ENCODE measurements at places on chromosomes 1 and 21.

DNA sequence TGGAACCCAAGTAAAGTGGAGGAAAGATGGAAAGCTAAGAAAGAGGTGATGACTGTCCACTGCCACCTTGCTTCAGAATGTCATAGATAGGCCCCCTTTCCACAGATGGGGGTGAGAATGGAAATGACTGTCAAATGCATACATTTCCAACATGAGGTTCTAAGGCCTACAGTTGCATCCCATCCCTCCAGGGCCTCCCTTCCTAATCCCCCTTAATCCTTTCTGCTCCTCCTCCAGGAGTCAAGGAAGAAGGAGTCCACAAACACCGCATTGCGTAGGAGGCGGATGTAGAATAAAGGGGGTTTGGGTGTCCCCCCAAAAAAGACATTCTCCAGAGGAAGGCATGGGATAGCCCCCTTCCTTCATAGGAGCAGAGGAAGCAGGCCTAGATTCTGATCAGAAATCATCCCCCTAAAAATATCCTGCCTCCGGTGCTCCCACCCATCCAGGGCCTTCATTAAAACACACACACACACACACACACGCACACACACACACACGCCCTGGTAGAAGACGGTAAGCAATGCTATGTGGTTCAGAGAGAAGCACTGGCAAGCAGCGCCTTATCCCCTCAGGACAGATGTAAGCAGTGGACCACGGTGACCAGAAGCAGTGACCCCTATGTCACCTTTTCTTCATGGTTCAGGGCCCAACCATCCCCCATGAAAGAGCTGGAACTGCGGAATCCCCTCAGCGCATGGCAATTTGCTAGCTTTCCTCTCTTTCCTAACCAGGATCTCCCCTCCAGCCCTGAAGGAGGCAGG, 2.0 kb downstream of the SV2A start:
- no peaks in the 10 kb centered on the region for H3K27me3 ChIP-seq
- no peak overlapping the region for H3K4me3 ChIP-seq

GRCh38 chr1:235650341-235651169, 971 bp upstream of the GNG4 start:
- no peaks in the 10 kb centered on the region for H3K36me3 ChIP-seq
- no peak overlapping the region for H3K27ac ChIP-seq
- H3K4me1 ChIP-seq = peaks cover 25% of the 10 kb centered on the region
- DNase-seq = peak; percentile 39
- H3K4me3 ChIP-seq = no peak overlapping the region
- H3K27me3 ChIP-seq = no peaks in the 10 kb centered on the region

- no peak for DNase-seq
- no peaks in the 10 kb centered on the region for H3K27me3 ChIP-seq
- peaks cover 8% of the 10 kb centered on the region for H3K36me3 ChIP-seq
- H3K27ac ChIP-seq = no peak overlapping the region
- H3K4me3 ChIP-seq = no peak overlapping the region
These were observed 3.7 kb upstream of the PAQR6 start for GRCh38 chr1:156251527-156251926.

GRCh38 chr1:41171266-41171874, 70.7 kb downstream of the SCMH1 start:
- H3K27me3 ChIP-seq = no peaks in the 10 kb centered on the region
- no peak for DNase-seq
- no peak overlapping the region for H3K27ac ChIP-seq
- H3K4me1 ChIP-seq = peaks cover 27% of the 10 kb centered on the region

GRCh38 chr1:67646145-67647035, 38.6 kb upstream of the GADD45A start:
- no peaks in the 10 kb centered on the region for H3K36me3 ChIP-seq
- no peaks in the 10 kb centered on the region for H3K27me3 ChIP-seq
- peak; percentile 42 for DNase-seq

GRCh38 chr1:61050541-61051442, 31.6 kb upstream of the NFIA start:
- peak overlapping the region; percentile 97 for H3K27ac ChIP-seq
- peaks cover 25% of the 10 kb centered on the region for H3K4me1 ChIP-seq
- H3K36me3 ChIP-seq = no peaks in the 10 kb centered on the region
- H3K27me3 ChIP-seq = no peaks in the 10 kb centered on the region

GRCh38 chr1:41504114-41505035, 19.9 kb upstream of the EDN2 start:
- no peak overlapping the region for H3K27ac ChIP-seq
- no peak for DNase-seq
- H3K4me1 ChIP-seq = peaks cover 34% of the 10 kb centered on the region
- no peaks in the 10 kb centered on the region for H3K36me3 ChIP-seq

GRCh38 chr1:85585799-85586198, 5.2 kb downstream of the CCN1 start:
- no peak overlapping the region for H3K27ac ChIP-seq
- no peak for DNase-seq
- H3K4me3 ChIP-seq = no peak overlapping the region
- no peaks in the 10 kb centered on the region for H3K36me3 ChIP-seq
- H3K4me1 ChIP-seq = no peaks in the 10 kb centered on the region
- no peaks in the 10 kb centered on the region for H3K27me3 ChIP-seq

DNA sequence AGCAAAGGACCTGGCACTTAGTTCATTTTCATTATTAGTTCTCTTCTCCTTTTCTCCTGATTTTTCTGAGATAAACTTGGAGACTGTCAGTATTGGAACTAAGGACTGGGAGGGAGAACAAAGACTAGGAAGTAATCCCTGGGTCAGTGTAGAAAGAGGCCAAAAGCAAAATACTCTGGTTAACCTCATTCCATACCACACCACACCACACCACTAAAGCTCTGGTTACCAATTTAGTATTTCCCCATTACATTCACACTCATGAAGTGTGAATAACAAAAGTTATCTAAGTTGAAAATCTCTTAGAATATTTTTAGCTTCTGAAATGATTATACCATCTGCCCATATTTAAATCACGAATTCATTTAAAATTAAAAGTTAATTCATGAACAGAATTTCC, 68.9 kb upstream of the DMRTA2 start:
- no peak overlapping the region for H3K4me3 ChIP-seq
- H3K4me1 ChIP-seq = no peaks in the 10 kb centered on the region
- H3K27ac ChIP-seq = no peak overlapping the region
- no peaks in the 10 kb centered on the region for H3K27me3 ChIP-seq
- no peaks in the 10 kb centered on the region for H3K36me3 ChIP-seq

GRCh38 chr1:208951908-208952307, 631.6 kb upstream of the CAMK1G start:
- H3K4me3 ChIP-seq = no peak overlapping the region
- no peaks in the 10 kb centered on the region for H3K36me3 ChIP-seq
- no peak overlapping the region for H3K27ac ChIP-seq
- H3K4me1 ChIP-seq = no peaks in the 10 kb centered on the region
- DNase-seq = no peak

- H3K36me3 ChIP-seq = no peaks in the 10 kb centered on the region
- H3K4me3 ChIP-seq = no peak overlapping the region
- no peak for DNase-seq
- H3K27ac ChIP-seq = peak overlapping the region; percentile 67
These were observed 951 bp upstream of the CBR1 start for GRCh38 chr21:36068748-36069398.

DNA sequence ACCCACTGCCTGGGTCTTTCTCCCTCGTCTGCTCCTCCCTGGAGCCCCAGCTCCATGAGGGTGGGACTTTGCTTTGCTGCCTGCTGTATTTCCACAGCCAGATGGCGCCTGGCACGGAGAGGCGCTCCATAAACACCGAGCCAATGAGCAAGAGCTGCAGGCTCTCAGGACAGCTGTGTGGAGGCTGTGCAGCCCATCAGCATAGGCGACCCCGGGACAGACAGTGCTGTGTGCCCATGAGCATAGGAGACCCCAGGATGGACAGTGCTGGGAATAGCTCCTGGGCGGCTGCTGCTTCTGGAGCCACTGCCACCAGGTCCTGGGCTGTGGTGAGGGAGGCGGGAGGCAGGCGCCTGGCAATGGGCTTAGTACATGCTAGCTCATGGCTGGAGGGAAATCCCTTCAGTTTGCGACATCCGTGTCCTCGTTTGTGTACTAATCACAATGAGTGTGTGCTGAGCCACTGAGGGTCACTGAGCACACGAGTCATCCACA, 29.2 kb downstream of the CEP104 start:
- H3K36me3 ChIP-seq = peaks cover 4% of the 10 kb centered on the region
- no peak overlapping the region for H3K4me3 ChIP-seq

DNA sequence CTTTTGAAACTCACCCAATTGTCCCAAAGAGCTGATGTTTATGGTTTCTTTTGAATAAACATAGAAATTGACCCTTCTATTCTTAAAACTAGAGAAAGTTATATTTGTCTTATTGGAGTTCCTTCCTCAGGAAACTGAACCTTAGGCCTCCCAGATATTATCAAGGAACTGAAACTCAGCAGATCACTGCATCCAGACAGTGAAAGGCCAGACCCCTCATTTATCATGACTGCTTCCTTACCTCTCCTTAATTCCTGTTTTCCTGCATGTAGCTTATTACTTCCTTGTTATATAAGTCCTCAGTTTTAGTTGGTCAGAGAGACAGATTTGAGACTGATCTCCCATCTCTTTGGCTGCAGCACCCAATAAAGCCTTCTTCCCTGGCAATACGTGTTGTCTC, 27.5 kb downstream of the SLC22A15 start:
- peak overlapping the region; percentile 73 for H3K27ac ChIP-seq
- DNase-seq = no peak
- peaks cover 18% of the 10 kb centered on the region for H3K4me1 ChIP-seq
- no peaks in the 10 kb centered on the region for H3K27me3 ChIP-seq

DNA sequence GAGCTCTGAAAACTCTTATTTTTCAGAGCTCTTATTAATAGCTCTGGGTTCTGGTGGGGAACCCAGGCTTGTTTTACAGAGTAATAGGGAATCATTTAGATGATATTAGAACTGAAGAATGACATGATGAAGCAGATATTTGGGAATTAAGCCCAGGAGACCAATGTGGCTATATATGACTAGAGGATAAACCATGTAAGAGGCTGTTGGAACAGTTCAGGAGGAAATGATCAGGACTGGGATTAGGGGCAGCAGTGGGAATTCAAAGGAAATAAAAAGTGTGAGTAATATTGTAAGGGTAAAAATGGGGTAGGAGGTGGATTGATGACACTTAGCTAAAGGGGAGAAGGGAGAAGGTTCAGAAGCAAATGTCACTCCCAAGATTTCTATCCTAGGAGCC, 58.6 kb downstream of the GIPC2 start:
- no peaks in the 10 kb centered on the region for H3K36me3 ChIP-seq
- no peak for DNase-seq
- H3K27me3 ChIP-seq = no peaks in the 10 kb centered on the region
- no peak overlapping the region for H3K27ac ChIP-seq

DNA sequence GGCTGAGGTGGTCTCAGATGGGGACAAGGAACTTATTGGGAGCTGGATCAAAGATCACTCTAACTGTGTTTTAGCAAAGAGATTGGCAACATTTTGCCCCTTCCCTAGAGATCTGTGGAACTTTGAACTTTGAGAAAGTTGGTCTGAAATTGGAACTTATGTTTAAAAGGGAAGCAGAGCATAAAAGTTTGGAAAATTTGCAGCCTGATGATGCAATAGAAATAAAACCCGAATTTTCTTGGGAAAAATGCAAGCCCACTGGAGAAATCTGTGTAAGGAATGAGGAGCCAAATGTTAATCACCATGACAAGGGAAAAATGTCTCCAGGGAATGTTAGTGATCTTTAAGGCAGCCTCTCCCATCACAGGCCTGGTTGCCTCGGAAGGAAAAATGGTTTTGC, 17.2 kb downstream of the CFH start:
- no peaks in the 10 kb centered on the region for H3K27me3 ChIP-seq
- H3K27ac ChIP-seq = no peak overlapping the region

DNA sequence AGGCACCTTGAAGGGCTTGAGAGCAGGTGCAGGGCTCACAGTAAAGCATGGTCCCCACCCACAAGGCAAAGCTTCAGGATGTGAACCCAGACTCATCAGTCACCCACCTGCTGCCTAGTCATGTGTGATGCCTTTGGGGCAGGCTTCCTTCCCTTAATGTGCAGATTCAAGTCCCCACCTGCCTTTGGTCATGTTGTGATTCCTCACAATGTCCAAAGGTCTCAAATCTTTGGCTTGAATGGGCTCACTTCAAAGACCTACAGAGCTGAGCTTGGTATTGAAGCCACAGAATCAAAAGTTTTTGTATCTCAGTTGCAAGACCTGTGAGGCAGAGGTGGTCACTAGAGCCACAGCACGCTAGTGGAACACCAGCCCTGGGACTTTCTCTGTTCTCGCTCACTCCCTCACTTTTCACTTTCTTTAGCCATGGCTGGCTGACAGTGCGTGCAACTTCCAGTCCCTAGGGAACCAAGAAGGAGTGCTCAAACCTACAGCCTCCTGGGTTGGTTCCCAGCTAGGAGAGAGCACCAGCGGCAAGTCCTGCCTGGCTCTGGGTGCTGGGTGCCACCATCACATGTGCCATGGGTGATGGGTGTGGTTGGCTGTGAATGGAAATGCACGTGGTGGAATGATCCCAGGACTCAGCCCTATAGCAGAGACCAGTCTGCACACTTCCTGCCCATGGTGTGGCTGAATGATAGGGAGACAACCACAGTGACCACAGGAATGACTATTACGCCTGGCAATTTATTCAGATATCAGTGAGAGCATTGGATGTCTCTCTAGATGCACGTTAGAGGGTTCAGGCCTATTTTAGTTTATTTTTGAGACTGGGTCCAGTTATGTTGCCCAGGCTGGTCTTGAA, 26.4 kb upstream of the CLIC6 start:
- no peak for DNase-seq
- no peak overlapping the region for H3K4me3 ChIP-seq
- H3K27me3 ChIP-seq = no peaks in the 10 kb centered on the region
- no peaks in the 10 kb centered on the region for H3K36me3 ChIP-seq
- peaks cover 9% of the 10 kb centered on the region for H3K4me1 ChIP-seq

DNA sequence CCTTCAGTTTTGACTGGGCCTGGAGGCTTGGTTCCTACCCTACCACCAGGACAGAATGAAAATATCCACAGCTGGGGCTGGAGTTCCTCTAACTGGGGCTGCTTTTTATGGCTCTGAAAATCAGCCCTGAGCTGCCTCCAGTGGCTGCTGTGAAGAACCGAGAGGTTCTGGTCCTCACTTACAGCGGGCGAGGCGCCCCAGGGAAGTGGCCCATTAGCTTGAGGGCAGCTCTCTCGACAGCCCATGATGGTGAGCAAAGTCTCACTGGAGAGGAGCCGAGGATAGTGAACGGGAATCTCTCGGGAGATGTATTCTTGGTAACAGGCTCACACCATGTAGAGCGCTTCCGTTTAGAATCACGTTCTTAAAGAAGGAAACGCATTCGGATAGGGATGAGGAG, 459.7 kb downstream of the KIF26B start:
- no peak for DNase-seq
- H3K4me3 ChIP-seq = no peak overlapping the region
- no peak overlapping the region for H3K27ac ChIP-seq
- no peaks in the 10 kb centered on the region for H3K4me1 ChIP-seq

DNA sequence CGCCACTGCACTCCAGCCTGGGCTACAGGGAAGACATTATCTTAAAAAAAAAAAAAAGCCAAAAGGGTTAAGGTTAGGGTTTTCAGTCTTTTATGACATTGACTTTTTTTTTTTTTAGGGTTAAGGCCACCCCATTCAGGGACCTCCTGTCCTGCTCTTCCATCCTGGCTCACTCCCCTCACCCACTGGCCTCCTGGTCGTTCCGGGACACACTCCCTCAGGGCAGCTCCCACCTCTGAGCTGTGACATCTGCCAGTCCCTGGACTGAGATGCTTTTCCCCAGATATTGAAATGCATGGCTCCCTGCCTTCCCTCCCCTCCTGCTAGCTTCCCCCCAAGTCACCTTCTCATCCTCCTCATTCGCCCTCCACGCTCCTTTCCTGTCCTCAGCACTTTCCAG, 9.6 kb downstream of the PLEKHG5 start:
- H3K4me1 ChIP-seq = peaks cover 18% of the 10 kb centered on the region
- no peak for DNase-seq
- H3K27me3 ChIP-seq = no peaks in the 10 kb centered on the region
- no peaks in the 10 kb centered on the region for H3K36me3 ChIP-seq
- H3K27ac ChIP-seq = no peak overlapping the region
- no peak overlapping the region for H3K4me3 ChIP-seq
